Putamen (tissue), 1 donor: ENCODE measurements at places on chromosomes 7 and 10.

DNA sequence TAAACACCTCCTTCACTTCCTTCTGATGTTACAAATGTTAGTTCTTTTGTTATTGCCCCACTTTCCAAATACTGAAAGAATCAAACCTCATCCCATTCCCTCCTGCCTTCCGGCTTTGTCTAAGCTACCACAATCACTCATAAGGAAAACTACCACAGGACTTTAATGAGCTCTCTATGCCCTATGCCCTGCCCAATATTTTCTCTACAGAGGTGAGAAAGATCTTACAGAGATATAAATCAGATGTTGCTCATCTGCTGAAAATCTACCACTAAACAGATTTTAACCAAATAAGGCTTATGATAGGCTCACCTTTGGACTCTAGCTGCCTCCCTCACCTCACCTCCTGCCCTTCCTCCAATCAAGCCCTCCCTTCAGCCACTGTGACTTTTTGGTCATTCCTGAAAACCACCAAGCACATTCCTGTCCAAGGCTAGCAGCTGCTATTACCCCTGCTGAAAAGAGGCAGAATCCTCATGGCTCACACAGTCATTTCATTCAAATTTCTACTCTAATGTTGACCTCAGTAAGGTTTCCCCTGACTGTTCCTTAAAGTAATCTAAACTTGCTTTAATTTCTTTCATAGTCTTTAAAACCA, 7.7 kb downstream of the ZNF33B start:
- no peak for DNase-seq

DNA sequence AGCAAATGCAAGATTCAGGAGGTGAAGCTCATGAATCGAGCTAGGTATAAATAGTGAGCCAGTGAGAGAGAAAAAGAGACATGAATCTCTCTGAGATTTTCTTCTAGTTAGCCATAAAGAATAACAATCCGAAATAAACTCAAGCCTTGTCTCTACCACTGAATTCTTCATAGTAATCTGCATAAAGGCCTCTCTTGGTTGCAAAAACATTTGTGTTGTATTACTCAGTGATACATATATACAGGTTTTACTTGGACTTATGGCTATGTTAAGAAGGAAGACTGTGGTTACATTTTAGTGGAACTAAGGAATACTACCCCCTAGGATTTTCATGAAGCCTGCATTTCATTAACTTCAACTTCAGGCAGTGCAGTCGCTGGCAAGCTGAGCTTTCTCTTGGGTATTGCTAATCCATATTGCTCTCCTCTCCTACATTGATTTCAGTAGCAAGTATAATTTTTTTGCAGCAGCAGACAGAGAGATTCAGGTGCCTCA, 72.7 kb upstream of the TRIL start:
- no peak for DNase-seq

- no peak for DNase-seq
Observed at GRCh38 chr7:46291050-46291438, 370.0 kb upstream of the IGFBP3 start.

DNA sequence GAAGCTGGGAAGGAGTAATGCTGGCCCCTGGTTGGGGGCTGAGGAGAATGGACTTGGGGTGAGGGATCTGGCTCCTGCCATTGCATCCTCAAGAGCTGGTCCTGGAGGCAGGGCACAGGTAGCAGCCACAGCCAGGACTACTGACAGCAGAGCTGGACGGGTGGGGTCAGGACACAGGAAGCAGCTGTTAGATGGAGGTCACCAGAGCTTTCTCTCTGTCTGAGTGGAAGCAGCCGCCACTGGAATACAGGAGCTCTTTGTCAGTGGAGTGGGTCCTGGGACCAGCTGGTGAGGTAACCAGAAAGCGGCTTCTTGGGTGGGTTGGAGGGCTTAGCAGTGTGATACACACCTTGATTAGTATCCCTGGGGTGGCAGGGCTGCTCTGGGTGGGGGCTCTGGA, 58.1 kb upstream of the AQP1 start:
- no peak for DNase-seq

DNA sequence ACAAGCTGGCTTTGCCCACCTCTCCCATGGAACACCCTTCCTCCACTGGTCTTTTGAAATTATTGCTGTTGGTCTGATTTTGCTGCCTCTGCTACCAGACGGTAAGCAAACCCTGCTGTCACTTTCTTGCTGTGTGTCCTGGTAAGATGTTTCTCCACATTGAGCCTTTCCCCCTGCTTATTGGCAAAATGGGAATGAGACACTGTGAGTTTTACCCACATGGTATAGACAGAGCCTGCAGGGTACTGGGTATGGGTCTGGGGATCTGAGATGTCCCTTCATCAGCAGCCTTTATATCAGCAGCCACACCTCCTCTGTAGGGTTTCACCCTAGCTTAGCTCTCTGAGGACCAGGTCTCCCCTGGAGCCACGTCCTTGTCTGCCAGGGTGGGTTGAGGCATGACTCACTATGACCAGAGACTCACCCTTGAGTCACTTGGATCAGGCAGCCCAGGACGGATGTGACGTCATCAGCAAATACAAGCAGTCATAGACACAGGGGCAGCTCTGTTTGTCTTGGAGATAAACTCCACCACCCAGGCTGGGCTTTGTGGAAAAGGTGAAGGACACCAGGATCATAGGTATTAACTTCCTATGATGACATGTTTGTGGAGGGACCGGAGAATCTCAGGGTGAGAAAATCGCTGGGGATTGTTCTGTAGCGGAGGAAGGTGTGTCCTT, 17.9 kb upstream of the BAIAP2L1 start:
- no peak for DNase-seq
